ENCODE measurements at places on chromosomes 4 and X.

GRCh38 chr4:77308843-77309242, 151.8 kb downstream of the CCNG2 start:
- DNase-seq = no peak

GRCh38 chr4:39596971-39597370, 41.7 kb downstream of the SMIM14 start:
- DNase-seq = no peak

GRCh38 chrX:103453655-103454054, 65.6 kb downstream of the RAB40A start:
- no peak for DNase-seq

DNA sequence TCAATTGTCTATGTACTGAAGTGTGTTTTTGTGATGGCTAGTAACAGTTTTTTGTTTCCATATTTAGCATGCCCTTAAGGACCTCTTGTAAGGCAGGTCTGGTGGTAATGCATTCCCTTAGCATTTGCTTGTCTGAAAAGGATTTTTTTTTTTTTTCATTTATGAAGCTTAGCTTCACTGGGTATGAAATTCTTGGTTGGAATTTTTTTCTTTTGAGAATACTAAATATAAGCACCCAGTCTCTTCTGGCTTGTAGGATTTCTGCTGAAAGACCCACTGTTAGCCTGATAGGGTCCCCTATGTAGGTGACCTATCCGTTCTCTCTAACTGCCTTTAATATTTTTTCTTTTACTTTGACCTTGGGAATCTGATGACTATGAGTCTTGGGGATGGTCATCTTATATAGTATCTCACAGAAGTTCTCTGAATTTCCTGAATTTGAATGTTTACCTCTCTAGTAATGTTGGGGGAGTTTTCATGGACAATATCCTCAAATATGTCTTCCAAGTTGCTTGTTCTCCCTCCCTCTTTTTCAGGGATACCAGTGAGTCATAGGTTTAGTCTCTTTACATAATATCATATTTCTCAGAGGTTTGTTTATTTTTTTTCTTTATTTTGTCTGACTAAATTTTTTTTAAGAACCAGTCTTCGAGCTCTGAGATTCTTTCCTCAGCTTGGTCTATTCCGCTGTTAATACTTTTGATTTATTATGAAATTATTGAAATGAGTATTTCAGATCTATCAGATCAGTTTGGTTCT, 157.1 kb upstream of the PGRMC2 start:
- DNase-seq = no peak

DNA sequence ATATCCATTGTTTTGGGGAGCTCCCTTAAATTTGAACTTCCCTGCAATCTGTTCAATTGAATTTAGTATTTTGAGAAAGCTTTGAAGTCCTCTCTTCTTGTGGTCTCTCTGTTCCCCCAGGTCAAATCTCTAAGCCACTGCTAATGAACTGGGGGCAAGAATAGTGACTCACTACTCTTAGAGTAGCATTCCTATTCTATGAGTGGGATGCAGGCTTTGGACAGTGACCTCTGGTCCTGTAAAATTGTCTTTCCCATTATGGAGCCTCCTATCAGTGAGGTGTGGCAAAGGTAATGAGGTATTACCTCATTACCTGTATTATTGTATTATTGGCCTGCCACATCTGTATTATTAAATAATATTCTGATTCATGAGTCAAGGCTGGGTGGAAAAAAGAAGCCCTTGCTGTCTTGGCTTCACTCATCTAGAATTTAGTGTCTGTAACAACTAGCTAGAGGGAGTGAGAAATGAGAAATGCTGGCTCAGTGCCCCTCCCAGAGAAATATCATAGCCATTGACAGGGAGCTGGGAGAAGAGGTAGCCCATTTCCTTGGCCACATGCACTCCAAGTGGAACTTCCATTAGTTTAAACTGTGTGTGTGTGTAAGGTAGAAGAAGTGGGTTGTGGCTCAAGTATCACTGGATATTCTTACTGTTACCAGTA, 393.9 kb upstream of the CTSO start:
- DNase-seq = no peak

DNA sequence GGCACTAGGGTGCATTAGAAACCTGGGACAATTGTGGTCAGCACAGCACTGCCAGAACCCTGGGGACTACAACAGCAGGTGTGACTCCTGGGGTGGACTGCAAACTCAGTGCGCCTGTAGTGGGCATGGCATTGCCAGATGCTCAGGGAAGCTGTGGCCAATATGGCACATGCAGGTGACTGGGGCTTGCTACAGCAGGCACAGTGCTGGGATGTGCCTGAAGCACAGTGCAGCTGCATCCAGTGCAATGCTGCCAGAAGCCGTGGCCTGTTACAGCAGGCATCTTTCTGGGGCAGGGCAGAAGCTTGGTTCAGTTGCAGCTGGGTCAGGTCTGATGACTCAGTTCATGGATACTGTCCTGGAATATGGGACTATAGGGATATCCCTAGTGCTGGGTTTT, 445.8 kb downstream of the CCSER1 start:
- no peak for DNase-seq

DNA sequence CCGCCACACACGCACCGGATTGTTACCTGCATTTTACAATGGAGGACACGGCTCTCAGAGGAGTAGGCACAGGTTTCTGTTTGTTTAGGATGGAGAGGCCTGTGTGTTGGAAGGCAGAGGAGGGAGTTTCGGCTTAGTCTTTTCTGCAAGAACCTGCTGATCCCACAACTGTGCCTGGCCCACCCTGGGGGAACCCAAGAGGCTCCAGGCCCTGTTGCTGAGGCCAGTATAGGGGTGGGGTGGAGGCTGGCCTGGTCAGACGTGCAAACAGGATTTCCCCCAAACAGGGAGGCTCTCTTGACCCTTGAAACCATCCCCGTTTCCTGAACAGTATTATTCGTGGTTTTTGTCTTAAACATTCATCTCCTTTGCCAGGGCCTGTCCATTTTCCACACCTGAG, 772 bp upstream of the SLC49A3 start:
- no peak for DNase-seq

DNA sequence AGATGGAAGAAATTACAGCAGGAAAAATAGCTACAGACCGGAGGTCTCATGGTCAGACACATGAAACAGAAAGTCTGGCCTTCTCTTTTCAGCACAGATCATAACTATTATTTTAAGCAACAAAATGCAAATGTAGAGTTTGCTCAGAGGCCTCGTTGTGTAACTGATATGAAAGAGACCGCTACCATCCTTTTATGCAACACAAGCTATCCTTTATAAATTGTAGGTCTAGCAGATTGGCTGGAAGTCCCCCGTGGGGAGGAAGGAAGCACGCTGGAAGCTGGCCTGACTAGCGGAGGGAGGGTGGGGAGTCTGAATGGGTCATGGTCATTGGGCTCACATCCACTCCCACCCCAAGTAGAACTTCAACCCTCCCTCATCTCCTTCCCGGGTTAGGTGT, 27.7 kb downstream of the DMP1 start:
- DNase-seq = no peak

- no peak for DNase-seq
Observed at GRCh38 chr4:10403633-10404445, 53.4 kb downstream of the ZNF518B start.

DNA sequence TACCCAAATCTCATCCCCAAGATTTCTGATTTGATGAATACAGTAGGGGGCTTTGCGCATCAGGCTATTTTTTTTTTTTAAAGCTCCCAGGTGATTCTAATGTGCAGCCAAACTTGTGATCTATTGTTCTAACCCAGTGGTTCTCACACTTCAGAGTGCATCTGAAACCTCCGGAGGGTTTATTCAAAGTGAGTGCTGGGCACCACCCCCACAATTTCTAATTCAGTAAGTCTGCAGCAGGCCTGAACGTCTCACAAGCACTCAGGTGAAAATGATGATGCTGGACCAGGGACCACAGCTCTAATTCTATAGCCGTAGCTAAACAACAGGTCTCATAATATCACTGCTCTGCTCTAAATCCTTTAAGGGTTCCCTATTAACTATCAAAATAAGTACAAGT, 211.4 kb downstream of the FMR1NB start:
- DNase-seq = no peak

DNA sequence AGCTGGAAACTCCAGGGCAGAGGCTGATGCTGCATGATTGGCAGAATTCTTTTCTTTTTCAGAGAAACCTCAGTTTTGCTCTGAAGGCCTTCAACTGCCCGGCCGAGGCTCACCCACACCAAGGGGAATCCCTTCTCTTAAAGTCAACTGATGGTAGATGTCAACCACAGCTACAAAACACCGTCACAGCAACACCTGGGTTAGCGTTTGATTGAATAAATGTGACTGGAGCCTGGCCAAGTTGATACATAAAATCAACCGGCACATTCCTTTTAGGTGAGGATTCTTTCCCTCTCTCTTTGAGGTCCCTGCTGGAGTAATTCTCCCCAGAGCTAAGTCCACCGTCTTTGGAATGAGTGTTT, 15.2 kb upstream of the KIAA0232 start:
- DNase-seq = no peak

DNA sequence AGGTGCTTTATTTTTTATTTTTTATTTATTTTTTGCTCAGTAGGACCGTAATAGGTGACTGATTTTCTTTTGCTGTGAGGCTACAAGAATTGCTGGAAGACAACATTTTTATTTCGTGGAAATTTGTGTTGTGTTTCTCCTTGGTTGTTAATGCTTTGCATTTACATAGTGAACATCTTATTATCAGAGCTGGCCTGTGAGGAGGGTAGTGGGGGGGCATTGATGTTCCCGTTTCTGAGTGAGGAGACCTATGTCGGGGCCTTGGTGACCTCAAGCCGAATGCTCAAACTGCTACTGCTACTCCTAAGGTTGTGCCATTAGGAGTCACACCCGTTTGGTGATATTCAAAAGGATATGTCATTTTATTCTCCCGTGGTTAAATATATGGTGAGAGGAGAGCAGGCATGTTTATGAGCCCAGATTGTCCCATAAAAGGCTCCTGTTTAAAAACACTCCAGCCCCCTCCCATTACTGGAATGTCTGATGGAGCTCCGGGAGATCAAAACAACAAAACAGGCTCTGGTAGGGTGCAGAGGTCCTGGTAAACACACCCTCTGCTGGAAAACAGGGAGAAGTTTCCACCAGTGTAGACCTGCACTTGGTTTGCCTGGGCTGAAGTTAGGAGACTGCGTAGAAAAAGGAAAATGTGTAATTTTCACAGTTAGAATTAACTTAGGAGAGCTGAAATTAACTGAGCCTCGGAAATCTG, 5.6 kb downstream of the PDGFRA start:
- DNase-seq = no peak

DNA sequence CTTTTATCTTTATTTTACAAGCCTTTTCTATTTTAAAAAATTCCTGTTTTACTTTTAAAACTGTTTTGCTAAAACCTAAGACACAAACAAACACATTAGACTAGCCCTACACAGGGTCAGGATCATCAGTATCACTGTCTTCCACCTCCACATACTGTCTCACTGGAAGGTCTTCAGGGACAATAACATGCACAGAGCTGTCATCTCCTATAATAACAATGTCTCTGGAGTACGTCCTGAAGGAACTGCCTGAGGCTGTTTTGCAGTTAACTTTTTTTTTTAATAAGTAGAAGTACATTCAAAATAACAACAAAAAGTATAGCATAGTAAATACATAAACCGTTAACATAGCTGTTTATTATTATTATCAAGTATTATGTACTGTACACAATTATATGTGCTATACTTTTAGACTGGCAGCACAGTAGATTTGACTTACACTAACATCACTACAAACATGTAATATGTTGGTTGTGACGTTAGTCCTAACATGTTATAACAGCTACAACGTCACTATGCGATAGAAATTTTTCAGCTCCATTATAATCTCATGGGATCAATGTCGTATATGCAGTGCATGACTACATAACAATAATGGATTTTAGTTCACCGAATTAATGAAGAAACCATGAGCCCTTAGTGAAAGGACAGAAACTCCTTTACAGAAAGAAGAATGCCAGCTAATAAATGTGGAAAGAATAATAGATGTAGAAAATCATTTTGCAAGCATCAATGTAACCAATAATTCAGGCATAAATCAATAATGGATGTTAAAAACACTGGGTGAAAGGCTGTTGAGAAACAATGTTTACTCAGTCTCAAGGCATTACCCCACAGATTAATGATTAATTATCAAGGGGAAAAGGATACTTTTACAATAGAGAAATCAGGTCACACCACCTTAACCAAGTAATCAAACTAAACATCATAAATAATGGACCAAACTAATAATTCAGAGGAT, 49.2 kb downstream of the FBXW7 start:
- DNase-seq = no peak

- DNase-seq = no peak
Observed at GRCh38 chrX:42176789-42177188, 253.4 kb upstream of the CASK start.

- DNase-seq = peak; percentile 32
Observed at GRCh38 chr4:36255577-36255976, 11.3 kb upstream of the ARAP2 start.

- DNase-seq = no peak
Observed at GRCh38 chr4:73853246-73853704, at the start of gene PF4V1. Gene PF4V1 (plus strand): TSS chr4:73853296. CDS start chr4:73853363, 67 bp downstream.

GRCh38 chrX:10875995-10876394, 235.1 kb upstream of the HCCS start:
- no peak for DNase-seq

DNA sequence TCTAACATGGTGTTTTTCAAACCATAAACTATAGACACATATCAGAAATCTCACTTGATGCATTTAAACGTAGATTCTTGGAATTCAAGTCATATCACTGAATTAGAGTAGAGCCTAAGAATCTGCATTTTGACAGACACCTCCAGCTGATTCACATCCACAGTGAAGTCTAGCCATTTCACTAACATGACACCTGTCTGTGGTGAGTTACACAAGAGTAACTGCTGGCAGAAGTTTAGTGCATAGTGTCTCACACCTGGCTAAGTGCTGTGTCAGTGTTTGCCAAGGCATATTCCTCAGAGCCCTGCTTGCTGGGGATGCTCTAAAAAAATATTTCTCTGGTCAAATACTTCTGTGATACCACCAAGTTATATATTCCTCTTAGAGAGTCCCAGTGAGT, 237.5 kb upstream of the DIAPH2 start:
- DNase-seq = no peak

DNA sequence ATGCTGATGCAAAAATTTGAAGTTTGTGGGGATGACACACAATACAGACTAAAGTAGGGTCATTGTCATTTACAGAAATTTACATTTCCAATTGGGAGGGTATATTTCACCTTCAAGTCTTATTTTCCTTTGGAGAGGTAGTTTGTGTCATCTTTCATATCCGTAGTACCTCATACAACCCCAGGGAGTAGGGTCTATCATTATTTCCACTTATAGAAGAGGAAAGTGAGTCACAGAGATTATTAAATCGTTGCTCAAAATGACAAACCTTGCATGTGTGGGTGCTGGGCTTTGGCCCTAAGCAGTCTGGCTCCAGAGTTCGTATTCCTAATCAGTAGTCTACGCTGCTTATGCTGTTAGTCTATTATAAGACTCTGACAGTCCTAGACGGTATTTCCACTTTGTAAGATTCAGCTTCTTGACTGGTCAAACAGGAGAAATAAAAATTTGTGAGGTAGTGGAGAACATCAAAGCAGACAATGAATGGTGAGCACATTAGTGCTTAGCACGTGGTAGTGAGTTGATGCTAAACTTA, 516.5 kb downstream of the PCDH7 start:
- DNase-seq = no peak

- no peak for DNase-seq
Observed at GRCh38 chr4:101584306-101584705, 206.2 kb upstream of the BANK1 start.

- DNase-seq = no peak
Observed at GRCh38 chr4:60656171-60656570, 544.0 kb upstream of the ADGRL3 start.
